Activated CD8-positive, alpha-beta memory T cell treated with anti-CD3 and anti-CD28 coated beads for 1 hour (primary cell): ENCODE measurements at places on chromosomes 6 and 20.

DNA sequence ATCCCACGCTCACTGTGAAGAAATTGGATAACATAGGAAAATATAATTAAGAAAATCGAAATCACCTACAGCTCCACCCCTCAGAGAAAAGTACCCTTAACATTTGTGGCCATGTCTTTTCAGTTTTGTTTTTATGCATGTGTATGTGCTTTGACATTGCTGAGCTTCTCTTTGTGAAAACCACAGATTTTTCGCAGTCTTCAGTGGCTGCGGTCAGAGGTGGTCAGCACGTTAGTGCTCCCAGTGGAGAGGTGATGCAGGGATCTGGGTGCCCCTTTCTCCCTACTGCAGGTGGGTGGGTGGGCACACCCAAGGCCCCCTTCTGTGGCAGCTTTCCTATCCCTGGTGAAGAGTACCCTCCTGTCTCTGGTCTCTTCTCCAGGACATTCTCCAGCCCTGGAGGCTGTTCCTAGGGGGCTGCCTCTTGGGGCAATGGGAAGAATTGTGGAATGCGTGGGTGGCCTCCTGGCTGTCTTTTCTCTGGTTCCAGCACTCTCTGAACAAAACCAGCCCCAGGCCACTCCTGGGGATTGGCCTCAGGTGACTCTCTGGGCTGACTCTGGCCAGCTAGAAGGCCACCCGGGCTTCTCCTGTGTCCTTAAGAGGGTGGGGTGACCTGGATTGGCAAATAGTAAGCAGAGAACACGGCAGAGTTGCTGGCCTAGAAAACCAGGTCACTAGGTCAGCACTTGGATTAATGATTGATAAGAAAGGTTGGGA, 49.8 kb upstream of the FANCE start:
- no peak for DNase-seq

DNA sequence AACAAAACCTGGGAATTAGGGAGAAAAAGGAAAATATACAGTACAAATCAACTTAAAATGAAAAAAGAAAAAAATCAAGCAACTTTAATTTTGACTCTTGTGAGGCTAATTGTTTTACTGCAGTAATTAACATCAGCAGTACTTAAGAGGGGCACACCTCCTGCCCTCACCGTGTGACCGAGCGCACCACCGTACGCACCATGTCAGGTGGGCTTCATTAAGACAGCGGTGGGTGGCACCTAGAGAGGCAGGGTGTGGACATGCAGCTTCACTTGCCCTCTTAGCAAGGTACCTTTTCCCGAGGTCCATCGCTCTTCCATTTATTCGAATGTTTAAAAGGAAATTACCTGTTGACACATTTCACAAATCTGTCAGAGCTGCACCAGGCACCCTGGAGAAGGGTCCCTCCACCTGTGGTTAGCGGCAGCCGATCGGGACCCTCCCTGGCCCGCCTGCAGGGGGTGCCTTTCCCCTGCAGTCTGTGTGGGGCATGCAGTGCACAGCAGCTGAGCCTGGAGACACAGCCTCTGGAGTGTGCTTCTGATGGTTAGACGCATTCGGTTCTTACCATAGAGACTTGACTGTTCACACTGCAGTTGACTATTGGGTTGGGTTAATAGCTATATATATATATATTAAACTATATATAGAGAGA, 184.1 kb downstream of the TMEM242 start:
- DNase-seq: no peak

DNA sequence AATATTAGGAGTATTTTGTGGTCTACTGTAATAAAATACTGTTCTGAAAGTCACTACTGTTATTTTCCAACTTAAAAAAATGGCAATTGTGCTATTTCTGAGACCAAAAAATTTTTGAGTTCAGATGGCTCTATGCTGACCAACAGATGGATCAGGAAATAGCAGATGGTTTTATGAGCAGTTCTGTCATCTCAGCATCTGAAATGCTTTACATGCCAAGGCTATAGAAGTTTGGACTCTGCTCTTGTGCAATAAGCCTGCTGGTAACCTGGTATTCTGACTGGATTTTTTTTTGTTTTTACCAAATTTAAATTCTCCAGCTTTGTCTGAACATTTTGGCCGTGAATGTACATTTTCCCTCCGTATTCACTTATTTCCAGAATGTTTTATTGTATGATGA, 1127.5 kb downstream of the GRIK2 start:
- DNase-seq: no peak

DNA sequence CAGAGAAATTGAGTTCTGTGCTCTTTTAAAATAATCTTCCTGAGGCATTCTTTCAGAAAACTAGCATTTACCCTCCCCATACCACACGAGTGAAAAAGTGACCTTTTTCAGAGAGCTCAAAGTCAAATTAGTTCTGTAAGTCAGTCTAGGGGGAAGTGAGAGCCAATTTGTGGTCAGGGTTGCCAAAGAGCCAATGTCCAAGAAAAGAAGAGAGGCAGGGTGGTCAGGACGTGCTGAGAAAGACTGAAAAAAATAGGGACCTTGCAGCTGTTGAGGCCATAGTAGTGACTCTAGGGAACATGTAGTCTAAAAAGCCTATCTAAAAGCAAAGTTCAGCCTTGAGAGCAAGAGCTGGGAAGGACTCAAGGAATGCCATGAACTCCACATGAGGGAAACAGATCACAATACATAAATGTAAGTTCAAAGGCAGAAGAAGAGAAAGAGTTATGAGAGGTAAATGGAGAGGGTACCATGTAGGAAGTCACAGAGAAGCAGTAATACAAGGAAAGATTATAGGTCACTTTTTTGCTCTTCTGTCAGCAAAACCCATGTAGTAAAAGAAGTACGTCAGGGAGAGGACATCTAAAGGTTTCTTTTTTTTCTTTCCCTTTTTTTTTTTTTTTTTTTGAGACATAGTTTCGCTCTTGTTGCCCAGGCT, 565.1 kb upstream of the FLRT3 start:
- no peak for DNase-seq

DNA sequence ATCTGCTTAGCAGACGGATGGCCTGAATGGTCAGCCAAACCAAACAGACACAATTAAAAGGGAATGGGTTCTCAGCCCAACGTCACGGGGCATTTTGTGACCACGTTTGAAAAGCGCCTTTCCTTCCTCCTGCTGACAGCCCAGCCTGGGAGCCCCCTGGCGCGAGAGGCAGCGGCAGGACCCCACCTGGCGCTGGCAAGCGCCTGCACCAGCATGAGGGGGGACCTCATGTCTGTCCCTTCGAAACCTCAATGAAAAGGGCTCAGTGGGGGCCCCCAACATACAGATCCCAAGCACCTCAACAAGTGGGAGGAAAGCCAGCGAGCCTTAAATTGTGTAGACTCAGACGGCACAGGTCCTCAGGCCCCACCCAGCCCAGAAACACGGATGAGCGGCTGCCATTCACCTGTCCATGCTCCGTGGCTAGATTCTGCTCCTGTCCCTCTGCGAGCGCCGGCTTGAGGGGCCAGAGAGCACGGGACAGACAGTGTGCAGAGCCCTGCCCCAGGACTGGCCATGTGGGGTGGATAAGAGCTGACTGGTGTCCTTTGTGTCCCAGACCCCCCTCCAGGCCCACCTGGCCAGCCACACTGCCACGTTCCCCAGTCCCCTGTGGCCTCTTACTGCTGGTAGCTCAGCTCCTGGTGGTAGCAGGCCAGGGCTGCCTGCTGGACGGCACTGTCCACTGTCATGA, 87.6 kb downstream of the NINL start:
- DNase-seq: no peak

- no peak for DNase-seq
These were observed 34.7 kb downstream of the FILIP1 start for GRCh38 chr6:75458895-75459294.

- no peak for DNase-seq
These were observed 95.6 kb downstream of the LAMP5 start for GRCh38 chr20:9609887-9610502.

- DNase-seq: no peak
These were observed 17.3 kb upstream of the POU5F1 start for GRCh38 chr6:31187780-31188194.

DNA sequence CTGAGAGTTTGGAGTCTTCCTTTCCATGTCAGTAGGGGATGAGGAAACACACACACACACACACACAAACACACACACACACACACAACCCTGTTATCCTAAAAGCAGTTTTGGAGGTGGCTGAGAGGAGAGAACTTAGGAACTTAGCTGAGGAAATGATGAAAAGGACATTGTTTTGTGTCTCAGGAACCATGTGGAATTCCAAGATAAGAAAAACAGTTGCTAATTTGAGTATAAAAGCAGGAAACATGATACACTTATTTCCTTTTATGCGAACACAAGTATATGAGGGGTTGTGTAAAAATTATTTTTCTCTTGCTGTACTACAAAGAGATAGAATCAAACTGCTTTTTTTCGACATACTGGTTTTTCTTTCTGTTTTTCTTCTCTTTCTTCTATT, at the start of gene MYCT1:
MYCT1 (plus strand) TSS at position 264 of the 400 bp plus-strand sequence; CDS start at position 270, 6 bp downstream.
- no peak for DNase-seq

- DNase-seq: no peak
These were observed 1.2 kb downstream of the DNMT3B start for GRCh38 chr20:32763202-32764004.

DNA sequence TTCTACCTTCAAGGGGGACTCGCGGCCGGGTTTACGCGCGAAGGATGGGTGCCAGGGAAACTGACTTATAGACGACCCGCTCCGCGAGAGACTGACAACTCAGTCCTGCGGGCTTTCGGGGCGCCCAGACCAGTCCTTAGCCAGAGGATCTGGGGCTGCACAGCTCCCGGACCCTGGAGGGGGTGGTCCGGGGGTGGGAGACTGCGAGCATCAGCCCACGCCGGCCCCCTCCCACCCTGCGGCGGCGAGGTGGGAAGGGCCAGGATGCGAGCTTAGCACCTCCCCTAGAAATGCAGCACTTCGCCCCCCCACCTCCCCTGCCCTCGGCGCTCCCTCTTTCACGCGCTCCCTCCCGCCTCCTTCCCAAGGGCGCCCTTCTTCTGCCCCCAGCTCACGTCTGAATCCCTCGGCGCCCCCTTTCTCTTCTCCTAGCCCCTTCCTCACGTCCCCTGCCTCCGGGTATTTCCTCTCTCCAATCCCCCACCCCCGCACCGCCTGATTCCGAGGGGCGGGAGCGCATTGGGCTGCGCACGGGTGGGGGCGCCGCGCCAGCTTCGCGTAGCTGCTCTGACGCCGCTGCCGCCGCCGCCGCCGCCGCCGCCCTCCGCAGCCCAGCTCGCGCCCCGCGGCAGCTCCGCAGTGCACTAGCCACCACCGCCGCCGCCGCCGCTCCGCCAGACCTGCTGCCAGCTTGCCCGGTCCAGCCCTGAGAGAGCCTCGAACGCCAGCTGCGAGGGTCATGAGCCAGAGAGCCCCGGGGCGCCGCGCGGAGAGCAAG, at the start of gene SLC32A1:
SLC32A1 (plus strand) TSS at position 639 of the 778 bp plus-strand sequence. CDS start 239 bp downstream, outside the sequence.
- no peak for DNase-seq

DNA sequence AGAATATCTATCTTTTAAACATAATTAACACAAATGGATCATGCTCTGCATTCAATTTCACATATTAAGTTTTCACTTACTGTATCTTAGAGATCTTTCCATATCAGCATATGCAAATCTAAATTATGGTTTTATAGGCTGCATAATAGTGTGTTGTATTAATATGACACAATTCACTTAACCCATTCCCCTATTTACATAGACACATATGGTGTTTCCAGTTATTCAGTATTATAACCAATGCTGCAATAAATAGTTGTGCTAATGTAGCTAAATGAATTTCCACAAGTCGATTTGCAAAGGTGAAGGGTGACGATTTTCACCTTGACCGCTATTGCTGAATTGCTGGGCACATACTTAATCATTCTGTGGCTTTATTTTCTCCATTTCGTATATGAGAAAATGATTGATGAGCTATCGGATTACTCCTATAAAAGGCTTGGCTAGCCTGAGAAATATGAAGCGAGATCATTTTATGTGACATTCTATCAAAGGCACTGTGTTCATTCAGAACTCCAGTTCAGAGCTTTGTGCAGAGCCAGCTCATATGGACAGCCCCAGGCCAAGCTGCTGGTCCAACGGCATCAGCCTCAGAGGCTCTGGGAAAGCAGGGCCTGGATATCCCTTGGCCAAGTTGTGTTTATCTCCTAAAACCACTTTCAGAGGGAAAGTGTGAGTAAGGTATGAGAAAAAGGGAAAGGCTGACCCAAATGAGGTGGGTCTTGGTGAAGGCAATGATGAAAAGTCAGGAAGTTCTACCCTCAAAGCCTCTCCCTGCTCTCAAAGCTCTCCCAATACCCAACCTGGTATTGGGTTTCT, 50.8 kb downstream of the GFOD1 start:
- DNase-seq: no peak

DNA sequence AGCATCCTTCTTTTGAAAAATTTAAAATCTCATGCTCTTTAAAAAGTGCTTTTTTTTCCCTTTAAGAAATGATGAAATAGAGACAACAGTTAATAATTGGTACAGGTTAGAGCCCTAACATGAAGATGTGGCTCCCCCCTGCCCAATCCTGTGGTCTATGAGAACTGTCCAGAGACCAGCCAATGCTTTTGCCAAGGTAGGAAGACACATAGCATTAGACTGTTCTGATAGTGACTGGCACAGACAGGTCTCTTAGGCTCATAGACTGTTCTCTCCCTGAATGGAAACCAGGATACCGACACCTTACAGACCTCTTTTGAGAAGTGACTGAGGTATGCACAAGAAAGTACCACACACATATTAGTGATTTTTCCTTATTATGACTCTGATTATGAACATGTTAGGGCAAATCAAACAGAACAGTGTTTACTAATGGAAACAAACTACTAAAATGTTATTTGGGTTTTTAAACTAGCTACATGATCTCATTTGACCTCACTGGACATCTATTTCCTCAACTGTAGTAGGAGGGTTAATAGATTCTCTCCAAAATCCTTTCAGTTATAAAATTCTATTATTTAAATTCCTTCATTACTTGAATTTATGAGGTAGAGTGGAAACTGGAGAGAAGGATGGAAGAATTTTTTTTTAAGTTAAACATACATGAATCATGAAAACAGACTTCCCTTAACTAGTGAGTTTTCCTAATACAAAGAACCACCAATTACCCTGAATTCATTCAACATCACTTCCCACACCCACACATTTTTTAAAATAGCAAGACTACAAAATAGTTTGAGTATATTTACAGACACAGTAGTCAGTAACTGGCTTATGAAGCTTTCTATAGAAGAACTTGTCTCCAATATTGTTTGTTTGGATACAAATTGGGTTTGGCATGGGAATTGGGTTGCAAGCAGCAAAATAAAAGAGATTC, 120.4 kb downstream of the OGFRL1 start:
- no peak for DNase-seq

GRCh38 chr6:34709386-34709785, 12.8 kb upstream of the ILRUN start:
- no peak for DNase-seq

GRCh38 chr20:3606021-3606420, 57.2 kb downstream of the GFRA4 start:
- DNase-seq: no peak

DNA sequence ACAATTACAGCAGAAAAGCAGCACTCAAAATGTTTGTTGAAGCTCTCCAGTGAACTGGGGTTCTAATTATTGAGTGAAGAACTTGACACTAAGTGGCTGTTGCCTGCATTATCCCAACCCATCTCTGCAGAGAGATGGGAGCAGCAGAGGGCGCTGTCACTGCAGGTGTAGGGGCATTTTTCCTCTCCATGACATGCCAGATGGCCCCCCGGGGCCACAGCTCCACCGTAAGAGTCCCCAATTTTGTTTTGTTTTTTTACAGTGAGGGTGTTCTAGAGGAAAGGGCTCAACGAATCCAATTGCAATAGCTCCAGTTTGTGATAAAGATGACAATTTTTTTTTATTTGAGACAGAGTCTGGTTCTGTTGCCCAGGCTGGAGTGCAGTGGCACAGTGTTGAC, 1.9 kb upstream of the FUCA2 start:
- DNase-seq: no peak

- DNase-seq: no peak
These were observed 13.0 kb upstream of the ABHD16B start for GRCh38 chr20:63848003-63848911.
